ENCODE measurements at places on chromosomes 3 and 15. TPM values are rescaled to one million over a fixed set of nuclear protein-coding genes. Genes with fewer than 3 reads are reported as not detected.

TMEM43 gene
- total RNA-seq = 37.1 TPM

CLCN2 gene
- 13.9 TPM for total RNA-seq

HIGD1A gene
- total RNA-seq = 67.6 TPM

GRCh38 chr3:83523470-83524073, 1435.2 kb upstream of the CADM2 start:
- DNase-seq = no peak

- peak; percentile 67 for DNase-seq
Measured at GRCh38 chr3:187319699-187320302, 28.3 kb upstream of the MASP1 start.

- DNase-seq = no peak
Measured at GRCh38 chr15:74283368-74283767, 47.2 kb downstream of the CCDC33 start.

GRCh38 chr3:69925506-69925905, 74.0 kb upstream of the SAMMSON start:
- DNase-seq = no peak

GRCh38 chr3:122498152-122498551, 16.6 kb downstream of the KPNA1 start:
- DNase-seq = no peak

Data from activated naive CD4-positive, alpha-beta T cell treated with anti-CD3 and anti-CD28 coated beads, Interleukin-2, amount 50 U/mL, for 72 hours (primary cell).